ENCODE measurements at places on chromosomes 5 and 9.

DNA sequence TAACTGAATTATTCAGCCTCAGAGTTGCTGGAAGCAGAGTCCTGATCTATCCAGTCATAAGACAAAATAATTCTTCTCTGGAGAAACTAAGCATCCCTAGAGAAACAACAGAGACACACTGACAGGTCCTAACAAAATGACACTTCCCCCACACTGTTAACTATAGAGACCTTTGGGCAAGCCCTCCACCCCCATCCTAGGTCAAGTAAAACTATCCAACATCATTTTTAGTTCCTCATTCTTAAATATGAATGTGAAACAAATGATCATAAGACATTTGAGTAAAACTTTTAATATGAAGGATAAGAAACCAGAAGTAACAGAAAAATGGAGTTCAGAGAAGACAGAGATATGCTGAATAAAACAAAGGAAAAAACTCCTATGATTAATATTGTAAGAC is 30.9 kb downstream of the CNTLN start:
- no peak for DNase-seq

GRCh38 chr5:133938929-133939328 is 29.5 kb downstream of the C5orf15 start:
- DNase-seq, result no peak

DNA sequence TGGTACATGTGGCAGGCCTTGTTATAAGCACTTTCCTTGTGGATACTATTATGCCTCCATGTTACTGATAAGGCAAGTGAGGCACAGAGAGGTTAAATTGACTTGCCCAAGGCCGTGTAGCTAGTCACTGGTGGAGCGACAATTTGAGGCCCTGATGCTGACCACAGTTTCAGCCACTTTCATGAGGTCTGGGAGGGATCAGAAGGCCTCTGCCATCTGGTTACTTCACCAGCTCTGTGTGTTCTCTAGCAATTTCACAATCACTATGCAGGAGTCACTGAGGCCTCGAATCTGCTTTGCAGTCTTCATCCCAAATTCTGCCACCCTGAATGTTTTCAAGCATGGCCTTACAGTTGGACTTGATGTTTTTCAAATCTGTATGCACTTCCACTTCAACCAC is 9.1 kb downstream of the LRRC70 start:
- no peak for DNase-seq

- DNase-seq, result no peak
These were observed 103.7 kb upstream of the TLX3 start for GRCh38 chr5:171205375-171205774.

GRCh38 chr5:169258372-169259000 is 42.5 kb downstream of the SLIT3 start:
- DNase-seq, result no peak

DNA sequence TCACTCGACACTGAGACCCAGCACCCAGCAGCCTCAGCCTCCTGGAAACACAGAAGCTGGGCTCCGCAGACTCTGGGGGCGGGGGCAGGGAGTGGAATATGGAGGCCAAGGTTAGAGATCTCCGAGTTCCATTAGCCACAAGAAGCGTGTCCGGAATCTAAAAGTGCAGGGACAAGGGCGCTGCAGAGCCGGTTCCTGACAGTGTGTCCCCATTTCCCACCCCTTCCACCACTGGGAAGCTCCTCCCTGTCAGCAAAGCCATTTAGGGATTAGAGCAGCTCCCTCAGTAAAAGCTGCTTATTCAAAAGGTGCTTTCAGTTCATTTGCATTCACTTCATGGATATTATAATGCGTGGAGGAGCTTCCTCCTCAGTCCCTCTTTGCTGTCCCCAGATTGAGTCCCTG is 74.1 kb upstream of the HSPA9 start:
- no peak for DNase-seq

DNA sequence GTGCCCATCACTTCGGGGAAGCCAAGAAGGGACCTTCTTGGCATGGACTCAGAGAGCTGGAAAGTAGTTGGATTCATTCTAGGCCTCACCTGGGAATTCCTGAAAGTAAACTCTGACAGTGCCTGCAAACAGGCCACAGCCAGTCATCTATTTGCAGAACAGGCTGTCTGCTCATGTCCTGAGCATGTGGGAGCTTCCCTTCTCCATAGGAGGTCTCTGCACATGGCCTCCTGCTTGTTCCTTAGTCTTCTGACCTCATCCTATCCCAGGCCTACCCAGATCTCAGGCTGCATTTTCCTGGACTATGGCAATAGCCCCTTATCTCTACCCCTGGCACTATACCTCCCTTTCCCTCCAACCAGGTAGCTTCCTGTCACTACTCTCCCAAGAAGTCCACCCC is 67.2 kb upstream of the FSTL4 start:
- no peak for DNase-seq

DNA sequence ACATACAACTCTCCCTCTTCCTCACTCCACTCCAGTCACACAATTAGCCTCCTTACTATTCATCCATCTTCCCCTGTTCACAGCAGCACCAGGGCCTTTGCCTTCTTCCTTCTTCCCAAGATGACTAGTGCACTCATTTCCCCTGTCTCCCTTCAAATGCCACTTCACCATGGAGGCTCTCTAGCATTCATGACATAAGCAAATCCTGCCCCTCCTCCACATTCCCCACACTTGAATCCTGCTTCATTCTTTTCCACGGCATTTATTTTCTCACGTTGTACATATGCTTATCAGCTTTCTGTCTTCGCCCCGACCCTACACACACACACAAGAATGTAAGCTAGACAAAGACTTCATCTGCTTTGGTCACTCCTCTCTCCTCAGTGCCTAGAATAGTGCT is 133.3 kb downstream of the CDK5RAP2 start:
- no peak for DNase-seq

DNA sequence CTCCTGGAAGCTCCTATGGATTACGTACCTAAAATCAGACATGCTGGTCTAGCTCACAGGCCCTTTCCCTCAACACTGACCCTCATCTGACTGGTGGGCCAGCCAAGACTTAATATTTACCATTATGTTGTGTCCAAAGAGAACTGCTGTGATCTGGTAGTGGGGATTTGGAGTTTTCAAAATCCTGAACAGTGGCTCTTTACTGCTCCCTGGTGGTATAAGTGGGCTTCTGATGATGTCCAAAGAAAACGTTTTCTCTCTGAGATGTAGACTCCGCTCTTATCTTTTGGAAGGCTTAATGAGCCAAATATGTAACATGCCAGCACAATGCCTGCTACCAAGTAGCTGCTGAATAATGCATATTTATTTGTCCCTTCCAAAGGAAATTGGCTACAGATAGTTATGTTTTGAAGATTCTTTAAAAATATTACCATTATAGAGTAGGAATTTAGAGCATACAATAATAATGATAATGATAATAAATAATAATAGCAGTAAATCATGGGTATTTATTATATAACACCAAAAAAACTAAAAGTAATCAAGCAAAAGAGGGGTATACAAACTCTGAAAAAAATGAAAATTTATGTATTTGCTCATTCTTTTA is 406.6 kb upstream of the TNC start:
- no peak for DNase-seq

- DNase-seq, result no peak
These were observed 51.7 kb downstream of the SHB start for GRCh38 chr9:38017149-38017884.

- DNase-seq, result no peak
These were observed 29.1 kb upstream of the TOMM5 start for GRCh38 chr9:37621273-37622121.

- DNase-seq, result no peak
These were observed 109.4 kb downstream of the ASTN2 start for GRCh38 chr9:117305454-117305853.

GRCh38 chr9:116806075-116806474 is 119.0 kb downstream of the TRIM32 start:
- no peak for DNase-seq

DNA sequence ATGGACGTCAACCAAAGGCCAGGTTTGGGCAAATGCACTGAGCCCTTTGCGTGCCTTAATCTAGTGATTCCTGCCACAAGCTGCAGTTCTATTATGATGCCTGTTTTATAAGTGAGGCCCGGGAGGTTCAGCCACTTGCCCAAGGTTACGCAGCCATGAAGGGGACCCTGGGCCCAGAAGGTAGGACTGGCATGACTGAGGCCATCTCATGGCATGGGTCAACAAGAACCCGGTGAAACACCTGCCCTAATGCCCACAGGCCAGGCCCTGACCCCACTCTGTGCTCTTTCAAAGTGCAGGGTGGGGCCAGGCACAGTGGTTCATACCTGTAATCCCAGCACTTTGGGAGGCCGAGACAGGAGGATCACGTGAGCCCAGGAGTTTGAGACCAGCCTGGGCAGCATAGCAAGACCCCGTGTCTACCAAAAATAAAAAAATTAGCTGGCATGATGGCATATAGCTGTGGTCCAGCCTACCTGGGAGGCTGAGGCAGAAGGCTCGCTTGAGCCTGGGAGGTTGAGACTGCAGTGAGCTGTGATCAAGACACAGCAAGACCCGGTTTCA is 8.6 kb downstream of the NINJ1 start:
- no peak for DNase-seq

Data from effector CD4-positive, alpha-beta T cell (primary cell).